ENCODE measurements at places on chromosomes 16 and 17.

DNA sequence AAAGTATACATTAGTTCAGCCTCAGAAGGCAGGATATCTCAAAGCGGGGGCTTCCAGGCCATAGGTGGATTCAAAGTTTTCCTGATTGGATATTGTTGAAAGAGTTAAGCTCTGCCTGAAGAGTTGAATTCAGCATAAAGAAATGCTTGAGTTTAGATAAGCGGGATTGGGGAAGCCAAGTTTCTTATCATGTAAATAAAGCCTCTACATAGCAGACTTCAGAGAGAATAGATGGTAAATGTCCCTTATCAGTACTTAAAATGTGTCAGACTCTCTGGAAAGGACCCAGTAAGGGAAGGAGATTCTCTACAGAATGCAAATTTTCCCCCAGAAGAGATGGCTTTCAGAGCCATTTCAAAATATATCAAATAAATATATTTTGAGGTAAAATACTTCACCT lies 423.5 kb downstream of the SHISA9 start:
- no peak for DNase-seq

DNA sequence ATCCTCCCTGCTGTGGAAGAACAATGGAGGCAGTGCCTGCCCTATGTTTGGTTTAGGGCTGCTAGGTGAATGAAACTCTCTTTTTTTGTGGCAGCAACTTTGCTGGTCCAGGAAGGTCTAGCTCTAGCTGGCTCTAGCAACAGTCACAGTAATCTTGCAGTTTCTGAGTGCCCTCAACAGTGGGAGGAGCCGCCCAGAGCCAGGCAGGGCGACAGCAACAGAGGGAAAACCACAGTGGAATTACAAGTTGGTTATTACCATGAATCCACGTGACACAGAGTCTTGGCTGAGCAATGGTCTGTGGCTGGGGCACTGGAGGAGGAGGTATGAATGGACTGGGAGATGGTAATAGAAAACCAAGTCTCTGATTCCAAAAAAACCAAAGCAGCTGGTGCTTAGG lies 10.3 kb downstream of the HSPB9 start:
- peak; percentile 88 for DNase-seq

DNA sequence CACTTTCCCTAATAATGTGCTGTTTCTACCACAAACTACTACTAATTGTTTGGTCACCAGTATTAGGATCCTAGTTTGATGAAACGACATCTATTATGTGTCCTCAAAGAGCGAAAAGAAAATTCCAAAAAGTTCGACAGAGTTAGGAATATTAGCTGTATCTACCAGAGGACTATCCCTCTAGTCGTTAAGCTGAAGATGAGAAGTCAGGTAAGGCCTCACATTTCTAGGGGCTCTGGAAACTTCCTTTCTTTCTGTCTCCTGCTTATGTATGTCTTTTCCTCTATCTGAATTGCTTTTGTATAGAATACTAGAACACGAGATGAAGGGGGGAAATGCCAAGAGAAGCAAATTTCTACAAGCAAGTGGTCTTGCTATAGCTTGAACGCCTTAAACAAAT lies 1.6 kb downstream of the GLG1 start:
- DNase-seq, result no peak

GRCh38 chr16:30136971-30137605 lies 14.1 kb upstream of the MAPK3 start:
- DNase-seq, result no peak

GRCh38 chr16:70399381-70399780 lies 39.5 kb downstream of the ST3GAL2 start:
- DNase-seq, result no peak

- DNase-seq, result peak; percentile 55
These were observed 510 bp downstream of the CRISPLD2 start for GRCh38 chr16:84820305-84820684.

DNA sequence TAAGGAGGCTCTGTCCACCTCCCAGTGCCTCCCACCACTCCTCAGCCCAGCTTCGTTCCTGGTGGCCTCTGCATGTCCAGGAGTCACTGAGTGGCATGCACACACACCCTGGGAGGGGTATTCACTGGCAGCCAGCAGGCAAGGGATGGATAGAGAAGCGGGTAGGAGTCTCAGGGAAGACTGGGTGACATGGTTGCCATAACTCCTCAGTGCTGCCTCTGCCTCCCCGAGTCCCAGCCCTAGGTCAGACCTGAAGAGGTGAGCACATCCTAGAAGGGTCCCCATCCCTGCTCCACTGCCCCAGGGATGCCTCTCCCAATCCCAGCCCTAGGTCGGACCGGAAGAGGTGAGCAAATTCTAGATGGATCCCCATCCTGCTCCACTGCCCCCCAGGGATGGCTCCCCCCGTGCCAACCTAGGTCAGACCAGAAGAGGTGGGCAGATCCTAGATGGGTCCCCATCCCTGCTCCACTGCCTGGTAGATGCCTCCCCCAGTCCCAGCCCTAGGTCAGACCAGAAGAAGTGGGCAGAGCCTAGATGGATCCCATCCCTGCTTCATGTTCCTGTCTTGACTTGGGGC lies 197.0 kb downstream of the IRF8 start:
- DNase-seq, result no peak

GRCh38 chr17:56945938-56946505 lies 14.8 kb downstream of the COIL start:
- no peak for DNase-seq

- DNase-seq, result no peak
These were observed 107.9 kb downstream of the AIPL1 start for GRCh38 chr17:6327007-6327406.

GRCh38 chr16:81601008-81601428 lies 156.4 kb downstream of the CMIP start:
- DNase-seq, result peak; percentile 64

DNA sequence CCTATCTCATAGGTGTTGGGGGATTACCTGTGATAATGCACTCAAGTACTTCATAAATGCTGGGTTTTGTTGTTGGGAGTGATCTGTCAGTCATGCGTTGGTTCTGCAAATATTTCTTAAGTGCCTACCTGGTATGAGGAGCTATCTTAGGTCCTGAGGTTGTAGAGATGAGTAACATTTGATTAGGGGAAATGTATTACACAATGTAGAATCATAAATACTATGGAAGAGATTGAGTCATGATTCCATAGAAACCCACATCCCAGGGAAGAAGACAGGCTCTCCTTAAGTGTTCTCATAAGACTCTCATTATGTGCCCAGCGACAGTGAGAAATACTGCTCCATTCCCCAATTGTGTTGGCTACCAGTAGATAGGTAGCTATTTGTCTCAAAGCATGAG lies 240.1 kb downstream of the FTO start:
- no peak for DNase-seq

DNA sequence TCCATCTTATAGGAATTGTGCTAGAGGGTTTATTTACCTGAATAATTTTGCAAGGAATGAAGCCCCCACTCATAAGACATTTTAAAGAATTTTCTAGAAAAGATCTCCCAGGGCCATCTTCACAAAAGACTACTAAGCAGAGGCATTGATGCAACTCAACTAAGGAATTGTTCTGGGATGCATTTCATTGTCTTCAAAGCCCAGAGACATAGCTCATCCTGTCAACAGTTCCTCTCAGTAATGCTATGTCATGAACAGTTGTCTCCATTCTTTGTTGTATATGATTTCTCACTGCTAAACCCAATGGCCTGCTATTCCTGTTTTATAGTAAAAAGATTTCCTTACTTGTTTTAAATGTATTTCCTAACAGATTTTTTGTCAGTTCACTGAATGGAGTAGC lies 136.8 kb upstream of the RBL2 start:
- no peak for DNase-seq

DNA sequence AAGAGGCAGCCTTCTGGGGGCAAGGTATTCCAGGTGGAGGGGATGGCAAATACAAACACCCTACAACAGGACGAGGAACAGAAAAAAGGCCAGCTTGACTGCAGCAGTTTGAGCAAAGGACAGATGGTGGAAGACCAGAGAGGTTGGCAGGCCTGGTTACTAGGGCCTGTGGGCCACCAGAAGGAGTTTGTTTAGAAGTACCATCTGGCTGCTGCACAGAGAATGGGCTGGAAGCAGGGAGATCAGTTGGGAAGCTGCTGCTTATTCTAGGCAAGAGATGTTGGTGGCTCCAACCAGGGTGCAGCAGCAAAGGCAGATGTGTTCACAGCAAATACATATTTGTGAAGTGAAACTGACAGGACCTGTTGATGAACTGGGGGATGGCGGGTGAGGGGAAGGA lies 2.9 kb upstream of the YPEL2 start:
- DNase-seq, result no peak

Measured in EL (cell line).